NCI-H460 (cell line): ENCODE measurements at places on chromosomes 4 and X.
A peak's percentile ranks its signal among the peaks of the same experiment; 100 is the strongest.

- DNase-seq = no peak
Observed at GRCh38 chr4:84381759-84382158, 117.3 kb downstream of the NKX6-1 start.

DNA sequence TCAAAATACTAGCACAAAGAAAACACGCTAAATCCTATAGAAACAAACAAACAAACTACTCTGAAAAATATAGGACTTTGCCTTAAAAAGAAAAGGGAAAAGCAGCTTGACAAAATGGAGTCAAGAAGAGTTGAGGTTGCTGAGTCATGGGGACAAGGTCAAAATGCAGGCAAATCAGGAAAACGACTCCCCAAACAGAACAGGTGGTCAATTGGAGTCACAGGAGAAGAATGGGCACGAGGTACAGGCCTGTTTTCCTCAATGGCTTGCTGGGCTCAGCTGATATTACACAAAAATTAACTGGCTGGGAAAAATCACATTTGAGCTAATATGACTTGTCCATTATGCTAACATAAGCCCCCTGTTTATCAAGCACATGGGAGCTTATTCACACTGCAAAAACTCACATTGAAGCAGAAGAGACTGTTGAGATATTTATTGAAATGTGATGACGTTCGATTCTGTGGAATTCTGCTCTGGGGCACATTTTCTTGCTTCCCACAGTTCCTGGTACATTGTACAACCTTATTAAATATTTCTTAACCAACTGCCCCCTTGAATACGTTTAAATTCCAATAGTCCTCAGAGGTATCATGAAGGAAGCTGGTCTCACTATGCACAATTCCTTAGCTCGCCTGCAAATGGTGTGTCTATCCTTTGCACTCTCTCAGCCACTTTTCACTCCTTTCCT, 1622.1 kb downstream of the STIM2 start:
- DNase-seq = no peak

- DNase-seq = no peak
Observed at GRCh38 chrX:39050427-39050826, 249.2 kb downstream of the MID1IP1 start.

DNA sequence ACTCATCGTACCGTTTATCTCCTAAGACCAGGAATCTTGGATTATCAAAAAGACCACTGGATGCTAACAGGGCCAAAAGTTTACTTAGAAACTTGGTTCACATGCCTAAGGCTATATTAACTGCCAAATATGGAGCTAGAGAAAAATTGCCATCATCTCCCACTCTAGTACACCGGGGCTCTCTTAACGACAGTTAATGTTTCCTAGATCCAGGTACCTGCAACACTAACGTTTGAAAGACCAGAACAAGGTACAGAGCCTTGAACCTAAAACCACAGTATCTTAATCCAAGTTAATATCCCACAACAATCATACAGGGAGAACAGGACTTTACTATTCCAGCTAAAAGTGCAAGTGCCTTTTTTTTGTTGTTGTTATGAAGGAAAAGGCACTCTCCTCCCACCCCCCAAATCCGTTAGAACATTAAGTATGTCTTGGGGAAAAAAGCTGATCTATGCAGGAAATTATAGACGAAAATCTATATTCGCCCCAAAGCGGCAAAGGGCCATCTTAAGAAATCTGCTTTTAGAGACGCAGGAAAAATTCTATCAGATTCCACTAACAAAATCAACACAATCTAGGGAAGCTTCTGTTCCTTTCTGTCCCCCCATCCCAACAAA, 1.3 kb downstream of the G3BP2 start:
- no peak for DNase-seq

- no peak for DNase-seq
Observed at GRCh38 chr4:31005037-31005436, 284.9 kb downstream of the PCDH7 start.

GRCh38 chrX:148470324-148470723, 30.1 kb upstream of the AFF2 start:
- no peak for DNase-seq

DNA sequence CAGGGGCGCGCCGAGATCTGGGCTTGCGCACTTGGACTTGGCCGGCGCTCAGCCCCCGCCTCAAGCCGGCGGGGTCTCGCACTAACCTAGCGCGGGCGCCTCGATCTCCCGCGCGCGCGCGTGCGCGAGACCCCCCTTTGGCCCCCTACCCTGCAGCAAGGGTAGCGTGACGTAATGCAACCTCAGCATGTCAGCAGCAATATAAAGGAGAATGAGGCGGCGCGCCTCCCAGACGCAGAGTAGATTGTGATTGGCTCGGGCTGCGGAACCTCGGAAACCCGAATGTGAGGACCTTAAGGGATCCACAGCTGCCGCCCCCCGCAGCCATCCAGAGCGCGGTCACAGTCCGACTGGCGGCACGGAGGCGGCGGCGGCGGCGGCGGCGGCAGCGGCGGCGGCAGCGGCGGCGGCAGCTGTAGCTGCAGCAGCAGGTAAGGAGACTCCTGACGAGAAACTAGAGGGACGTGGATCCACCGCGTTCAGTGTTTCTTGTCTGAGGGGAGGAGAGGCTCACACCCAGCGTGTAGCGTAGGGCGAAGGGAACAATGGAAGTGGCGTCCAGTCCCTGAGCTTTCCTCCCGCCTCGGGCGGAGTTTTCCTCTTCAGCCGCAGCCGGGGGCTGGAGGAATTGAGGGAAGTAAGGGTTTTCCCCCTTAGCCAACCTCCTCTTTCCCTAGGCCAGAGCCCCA, at the start of the genes SATL1 and ZNF711:
Gene SATL1, minus strand, starts transcription at position 19 of the 689 bp plus-strand sequence. CDS start 134,811 bp downstream, outside the sequence.
Gene ZNF711, plus strand, starts transcription at position 231 of the 689 bp plus-strand sequence. CDS start 3,582 bp downstream, outside the sequence.
- peak; percentile 57 for DNase-seq

DNA sequence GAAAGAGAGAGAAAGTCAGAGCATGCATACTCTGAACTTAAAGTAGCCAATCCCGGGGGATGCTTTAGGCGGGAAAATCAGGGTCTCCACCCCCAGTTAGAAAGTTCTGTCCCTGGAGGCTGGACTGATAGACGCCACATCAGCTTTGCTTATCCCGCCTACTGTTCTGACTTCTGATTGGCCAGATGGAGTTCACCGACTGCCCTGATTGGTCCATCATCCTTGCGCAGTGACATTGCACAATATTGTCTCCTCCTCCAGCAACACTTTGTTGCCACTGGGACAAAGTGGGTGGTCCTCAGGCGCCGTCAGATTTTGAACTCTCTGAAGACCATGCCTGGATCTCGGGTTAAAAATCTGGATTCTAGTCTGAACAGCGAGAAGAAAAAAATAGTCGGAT, 50.3 kb downstream of the SSX3 start:
- no peak for DNase-seq
